ENCODE measurements at places on chromosomes 2 and 18. TPM values are rescaled to one million over a fixed set of nuclear protein-coding genes. Genes with fewer than 3 reads are reported as not detected.

The MAP3K19 gene
- total RNA-seq, result 0.34 TPM

The HTR2B gene
- not detected for total RNA-seq

The ARHGAP28 gene
- total RNA-seq, result 7.2 TPM

The FBXO36 gene
- total RNA-seq, result 4.6 TPM

The SERPINB11 gene
- not detected for total RNA-seq

The LOXHD1 gene
- total RNA-seq, result 0.05 TPM

The EGR4 gene
- total RNA-seq, result 0.16 TPM

The SMCHD1 gene
- total RNA-seq, result 238 TPM

The NYAP2 gene
- 4.8 TPM for total RNA-seq

The MTX2 gene
- total RNA-seq, result 61.4 TPM

The ST8SIA5 gene
- 2.8 TPM for total RNA-seq

The ITM2C gene
- 57.4 TPM for total RNA-seq

The WDR43 gene
- 23.3 TPM for total RNA-seq

The PLA2R1 gene
- 5.0 TPM for total RNA-seq

The MDH1B gene
- 3.9 TPM for total RNA-seq

The PLGLB1 gene
- 3.8 TPM for total RNA-seq

The NT5DC4 gene
- 0.52 TPM for total RNA-seq

The STRN gene
- 9.1 TPM for total RNA-seq

The CXCR4 gene
- total RNA-seq, result 24.5 TPM

The LRATD1 gene
- total RNA-seq, result 20.8 TPM

The DNAJC5G gene
- total RNA-seq, result not detected

The CHRND gene
- 0.29 TPM for total RNA-seq

The SCTR gene
- not detected for total RNA-seq

The CD8B gene
- not detected for total RNA-seq

The NRP2 gene
- total RNA-seq, result 38.5 TPM

The LRRTM1 gene
- 4.8 TPM for total RNA-seq

The DCDC2C gene
- not detected for total RNA-seq

The TUBB8B gene
- total RNA-seq, result not detected

The TM4SF20 gene
- total RNA-seq, result 1.3 TPM

The EIF2AK3 gene
- total RNA-seq, result 22.5 TPM

The SKOR2 gene
- 0.14 TPM for total RNA-seq

The SCN7A gene
- not detected for total RNA-seq

The MAP4K4 gene
- 353 TPM for total RNA-seq

The LBX2 gene
- 1.4 TPM for total RNA-seq

The AQP12A gene
- not detected for total RNA-seq

The ZAP70 gene
- 1.7 TPM for total RNA-seq

The GKN2 gene
- not detected for total RNA-seq

The MBD2 gene
- total RNA-seq, result 16.0 TPM

The LRRC30 gene
- not detected for total RNA-seq

The ATOH8 gene
- 1.6 TPM for total RNA-seq

The TBC1D8 gene
- 10.0 TPM for total RNA-seq

The PLEK gene
- 1.00 TPM for total RNA-seq

The IL36B gene
- total RNA-seq, result 4.9 TPM

The CCDC85A gene
- total RNA-seq, result 2.4 TPM

The SLC8A1 gene
- total RNA-seq, result 36.3 TPM

The TBR1 gene
- 0.13 TPM for total RNA-seq
